ENCODE measurements at places on chromosomes 2 and 18.

DNA sequence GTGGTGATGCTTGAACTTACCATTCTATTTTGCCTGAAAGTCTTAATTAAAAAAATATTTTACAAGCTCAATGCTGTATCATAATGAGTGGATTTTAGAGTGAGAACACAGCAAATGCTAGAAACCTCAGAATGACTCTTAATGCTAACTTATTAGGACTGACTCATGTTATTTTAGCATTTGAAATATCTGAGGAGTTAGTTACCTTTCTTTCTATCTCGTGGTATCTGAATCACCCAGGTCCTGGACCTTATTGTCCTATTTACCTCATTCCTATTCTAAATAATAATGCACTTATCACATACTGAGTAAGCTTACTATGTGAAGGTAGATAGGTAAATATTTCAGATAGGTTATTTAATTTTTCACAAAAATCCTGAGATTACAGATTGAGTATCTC, 70.7 kb downstream of the SOS1 start:
- DNase-seq = no peak

DNA sequence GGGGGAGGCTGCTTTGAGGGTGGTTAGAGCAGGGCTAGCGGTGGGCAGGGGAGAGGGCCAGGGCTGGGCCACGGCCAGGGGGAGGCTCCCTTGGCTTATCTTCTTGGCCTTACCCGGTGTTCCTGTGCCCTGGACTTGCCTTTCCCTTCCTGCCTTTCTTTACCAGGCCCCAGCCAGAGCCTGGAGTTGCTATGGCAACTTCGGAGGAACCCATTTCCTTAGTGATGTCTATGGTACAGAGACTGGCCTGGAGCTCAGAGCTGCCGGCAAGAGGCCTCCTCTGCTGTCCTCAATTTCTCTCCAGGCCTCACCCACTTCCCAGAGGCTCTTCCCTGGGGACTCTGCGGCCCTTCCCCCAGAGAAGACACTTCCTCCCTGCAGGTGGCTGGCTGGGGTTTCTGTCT, 11.5 kb downstream of the SPEG start:
- DNase-seq = no peak

GRCh38 chr2:118124288-118124891, 36.1 kb downstream of the INSIG2 start:
- DNase-seq = no peak

DNA sequence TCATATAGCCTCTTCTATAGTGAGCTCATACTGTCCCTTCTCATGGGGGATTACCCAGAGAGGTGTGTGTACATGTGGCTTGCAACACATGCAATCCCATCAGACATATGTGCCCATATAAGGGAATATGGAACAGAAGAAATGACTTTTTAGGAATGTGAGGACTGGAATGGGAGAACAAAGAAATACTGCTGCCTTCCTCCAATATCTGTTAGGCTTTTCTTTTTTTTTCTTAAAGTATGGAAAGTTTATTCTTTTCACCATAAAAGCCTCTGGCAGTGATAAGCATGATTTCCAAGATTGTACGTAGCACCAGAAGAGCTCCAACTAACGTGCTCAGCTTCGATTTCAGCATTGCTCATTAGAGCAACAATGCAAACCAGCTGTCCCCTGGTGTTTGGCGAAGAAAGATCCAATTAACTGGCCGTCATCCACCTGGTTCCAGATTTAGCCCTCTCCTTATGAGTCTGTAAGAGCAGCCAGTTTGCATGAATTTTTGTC, 113.6 kb downstream of the ADCYAP1 start:
- DNase-seq = no peak

GRCh38 chr2:147977679-147978078, 42.9 kb downstream of the ORC4 start:
- no peak for DNase-seq

DNA sequence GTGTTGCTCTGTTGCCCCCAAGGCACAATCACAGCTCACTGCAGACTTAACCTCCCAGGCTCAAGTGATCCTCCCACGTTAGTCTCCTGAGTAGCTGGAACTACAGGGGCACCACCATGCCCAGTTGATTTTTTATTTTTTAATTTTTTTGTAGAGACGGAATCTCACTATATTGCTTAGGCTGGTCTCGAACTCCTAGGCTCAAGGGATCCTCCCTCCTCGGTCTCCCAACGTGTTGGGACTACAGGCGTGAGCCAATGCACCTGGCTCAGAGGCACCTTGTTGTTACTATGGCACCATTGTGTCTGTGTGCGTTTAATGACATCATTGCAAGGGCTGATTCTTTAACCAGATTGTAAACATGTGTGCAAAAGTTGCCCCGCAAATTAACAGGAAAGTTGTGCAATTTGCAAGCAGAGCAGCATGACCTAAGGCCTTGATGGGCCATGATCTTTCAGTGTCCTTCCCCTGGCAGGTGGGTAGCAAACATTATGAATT, 22.6 kb downstream of the TCF23 start:
- no peak for DNase-seq

GRCh38 chr2:69188182-69188900, 175.4 kb downstream of the ANTXR1 start:
- no peak for DNase-seq

DNA sequence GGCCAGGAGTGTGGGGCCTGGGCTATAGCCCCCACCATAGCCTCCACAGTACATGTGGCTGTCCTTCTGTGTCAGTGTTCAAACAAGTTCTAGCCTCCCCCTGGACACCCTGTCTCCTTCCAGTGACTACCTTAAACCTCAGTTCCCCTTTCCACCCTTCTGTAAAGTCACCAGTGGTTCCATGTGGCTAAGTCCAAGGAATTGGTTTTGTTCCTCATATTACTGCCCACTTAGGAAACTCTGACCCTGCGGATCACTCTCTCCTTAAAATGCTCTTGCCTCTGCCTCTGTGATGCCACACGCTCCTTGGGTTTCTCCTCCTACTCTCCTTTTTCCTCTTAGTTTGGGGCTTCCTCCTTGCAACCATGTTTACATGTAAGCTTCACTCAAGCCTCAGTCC, 27.8 kb upstream of the REL start:
- no peak for DNase-seq

GRCh38 chr2:31522786-31523185, 58.0 kb downstream of the SRD5A2 start:
- DNase-seq = no peak

GRCh38 chr2:28835781-28836180, 25.1 kb downstream of the SPDYA start:
- no peak for DNase-seq
